Thoracic aorta (tissue), 2 donors: ENCODE measurements at places on chromosomes 12 and 14.

GRCh38 chr12:80156306-80156705, 57.0 kb downstream of the OTOGL start:
- H3K27ac ChIP-seq, result no peak overlapping the region
- DNase-seq, result no peak
- H3K27me3 ChIP-seq, result no peaks in the 10 kb centered on the region
- H3K4me1 ChIP-seq, result no peaks in the 10 kb centered on the region
- H3K4me3 ChIP-seq, result no peak overlapping the region
- H3K36me3 ChIP-seq, result no peaks in the 10 kb centered on the region

- peaks cover 27% of the 10 kb centered on the region for H3K4me1 ChIP-seq
- peak overlapping the region; percentile 62 for H3K4me3 ChIP-seq
- H3K27me3 ChIP-seq, result no peaks in the 10 kb centered on the region
- peak overlapping the region; percentile 57 for H3K27ac ChIP-seq
- peak; percentile 53 for DNase-seq
Observed at GRCh38 chr12:20212658-20213555, 155.4 kb upstream of the PDE3A start.

GRCh38 chr14:53004976-53005375, 54.1 kb upstream of the FERMT2 start:
- H3K27me3 ChIP-seq, result no peaks in the 10 kb centered on the region
- H3K4me3 ChIP-seq, result no peak overlapping the region
- H3K36me3 ChIP-seq, result no peaks in the 10 kb centered on the region
- H3K4me1 ChIP-seq, result peaks cover 8% of the 10 kb centered on the region

- no peak overlapping the region for H3K4me3 ChIP-seq
- no peaks in the 10 kb centered on the region for H3K36me3 ChIP-seq
- DNase-seq, result no peak
Observed at GRCh38 chr14:35261774-35262173, 30.4 kb upstream of the PSMA6 start.

DNA sequence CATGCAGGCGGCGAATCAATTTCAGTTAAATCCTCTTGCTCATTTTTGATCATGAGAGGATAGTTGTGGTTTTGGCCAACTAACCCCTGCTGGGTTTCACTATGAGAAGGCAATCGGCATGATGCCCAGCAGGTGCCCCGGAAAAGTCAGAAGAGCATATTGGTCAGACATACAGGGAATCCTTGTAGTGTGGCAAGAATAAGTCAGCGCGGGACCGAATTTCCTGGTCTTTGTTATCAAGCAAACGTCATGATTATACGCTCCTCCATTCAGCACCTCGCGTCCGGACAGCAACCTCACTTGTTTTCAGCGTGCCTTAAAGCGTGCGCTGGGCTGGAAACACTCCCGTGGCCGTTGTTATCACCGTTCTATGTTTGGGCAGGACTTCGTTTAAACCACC, 1.8 kb downstream of the TBC1D30 start:
- H3K27ac ChIP-seq, result no peak overlapping the region
- no peak for DNase-seq
- H3K4me3 ChIP-seq, result peak overlapping the region; percentile 32
- no peaks in the 10 kb centered on the region for H3K36me3 ChIP-seq
- peaks cover 9% of the 10 kb centered on the region for H3K27me3 ChIP-seq
- peaks cover 24% of the 10 kb centered on the region for H3K4me1 ChIP-seq

GRCh38 chr14:52987514-52987913, 36.7 kb upstream of the FERMT2 start:
- no peak overlapping the region for H3K27ac ChIP-seq
- no peaks in the 10 kb centered on the region for H3K4me1 ChIP-seq
- no peak for DNase-seq
- H3K36me3 ChIP-seq, result no peaks in the 10 kb centered on the region
- no peaks in the 10 kb centered on the region for H3K27me3 ChIP-seq

DNA sequence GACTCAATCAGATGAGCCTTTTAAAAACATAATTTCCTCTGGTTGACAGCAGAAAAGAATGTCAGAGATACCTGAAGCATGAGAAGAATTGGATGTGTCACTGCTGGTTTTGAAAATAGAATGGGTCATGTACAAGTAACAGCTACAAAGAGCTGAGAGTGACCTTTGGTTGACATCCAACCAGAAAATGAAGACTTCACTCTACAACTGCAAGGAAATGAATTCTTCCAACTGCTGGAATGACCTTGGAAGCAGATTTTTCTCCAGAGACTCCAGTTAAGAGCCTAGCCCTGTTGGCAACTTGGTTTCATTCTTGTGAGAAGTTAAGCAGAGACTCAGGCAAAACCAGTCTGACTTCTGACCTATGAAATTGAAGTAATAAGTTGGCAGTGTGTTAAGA, 505.9 kb downstream of the SLC16A7 start:
- no peak overlapping the region for H3K4me3 ChIP-seq
- no peak overlapping the region for H3K27ac ChIP-seq
- DNase-seq, result no peak
- H3K4me1 ChIP-seq, result no peaks in the 10 kb centered on the region
- H3K36me3 ChIP-seq, result no peaks in the 10 kb centered on the region
- H3K27me3 ChIP-seq, result no peaks in the 10 kb centered on the region

DNA sequence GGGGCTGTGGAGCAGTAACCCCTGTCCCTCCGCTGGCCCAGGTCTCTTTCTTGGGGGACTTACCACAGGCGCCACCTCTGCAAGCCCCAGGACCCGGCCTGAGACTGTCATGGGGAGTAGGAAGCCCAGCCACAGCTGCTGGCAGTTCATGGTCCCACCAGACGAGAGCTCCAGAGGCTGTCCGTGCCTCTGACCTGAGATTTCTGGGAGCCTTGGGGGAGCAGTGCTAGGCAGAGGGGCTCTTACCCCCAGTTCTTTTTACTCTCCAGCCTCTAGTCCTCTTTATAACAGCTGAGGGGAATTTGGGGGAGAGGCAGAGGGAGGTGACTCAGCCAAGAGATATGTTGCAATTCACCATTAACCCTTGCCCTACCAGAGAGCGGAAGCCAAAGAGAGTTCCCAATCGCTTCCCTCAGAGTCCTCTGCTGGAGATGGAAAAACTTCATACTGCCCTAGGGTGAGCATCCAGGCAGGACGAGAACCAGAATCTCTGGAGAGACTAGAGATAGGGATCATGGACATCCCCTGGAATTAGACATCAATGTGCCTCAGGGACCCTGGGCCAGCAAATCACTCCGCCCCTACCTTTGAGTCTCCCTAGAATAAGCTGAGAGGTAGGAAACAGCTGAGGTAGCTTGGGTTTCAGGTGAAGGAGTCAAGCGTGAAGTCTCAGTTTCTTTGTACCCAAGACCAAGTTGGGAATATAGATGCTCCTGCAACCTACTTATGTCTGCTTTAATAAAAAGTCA, at the start of gene MMP19:
Gene MMP19, minus strand, starts transcription at position 256 of the 749 bp plus-strand sequence. Its CDS starts 106 bp downstream, at position 150.
- peak within 1 kb of the TSS; percentile 67 for H3K4me3 ChIP-seq
- no peaks in the 10 kb centered on the region for H3K27me3 ChIP-seq
- peaks cover 15% of the 10 kb centered on the region for H3K4me1 ChIP-seq
- H3K36me3 ChIP-seq, result no peaks in the 10 kb centered on the region

GRCh38 chr14:49418789-49419188, 167.4 kb downstream of the RPS29 start:
- no peaks in the 10 kb centered on the region for H3K4me1 ChIP-seq
- no peak for DNase-seq
- no peak overlapping the region for H3K4me3 ChIP-seq
- no peaks in the 10 kb centered on the region for H3K27me3 ChIP-seq
- no peak overlapping the region for H3K27ac ChIP-seq

- no peaks in the 10 kb centered on the region for H3K4me1 ChIP-seq
- no peak overlapping the region for H3K27ac ChIP-seq
- no peak overlapping the region for H3K4me3 ChIP-seq
- H3K36me3 ChIP-seq, result no peaks in the 10 kb centered on the region
- H3K27me3 ChIP-seq, result no peaks in the 10 kb centered on the region
Observed at GRCh38 chr14:29264865-29265264, 498.3 kb downstream of the FOXG1 start.

GRCh38 chr14:26209699-26210098, 388.1 kb downstream of the NOVA1 start:
- no peaks in the 10 kb centered on the region for H3K4me1 ChIP-seq
- H3K4me3 ChIP-seq, result no peak overlapping the region
- H3K27me3 ChIP-seq, result no peaks in the 10 kb centered on the region
- no peak overlapping the region for H3K27ac ChIP-seq
- no peaks in the 10 kb centered on the region for H3K36me3 ChIP-seq

DNA sequence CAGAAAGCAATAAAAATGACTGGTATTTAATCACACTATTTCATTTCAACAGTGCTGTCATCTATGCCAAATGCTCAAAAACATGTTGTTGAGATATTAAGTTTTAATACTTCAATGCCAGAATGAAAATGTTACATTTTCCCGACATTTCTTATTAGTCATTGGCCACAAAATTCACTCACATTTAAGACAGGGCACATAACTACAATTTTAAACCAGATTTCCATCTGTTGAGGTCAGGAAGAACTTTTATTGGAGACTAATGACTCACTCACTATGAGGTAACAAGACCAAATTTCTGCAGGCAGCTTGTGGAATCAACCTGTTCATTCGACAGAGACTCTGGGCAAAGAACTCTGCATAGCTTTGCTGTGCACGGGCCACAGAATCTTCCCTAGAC, 36.8 kb downstream of the PPTC7 start:
- no peak for DNase-seq
- H3K27ac ChIP-seq, result peak overlapping the region; percentile 43
- H3K27me3 ChIP-seq, result no peaks in the 10 kb centered on the region
- no peaks in the 10 kb centered on the region for H3K36me3 ChIP-seq

DNA sequence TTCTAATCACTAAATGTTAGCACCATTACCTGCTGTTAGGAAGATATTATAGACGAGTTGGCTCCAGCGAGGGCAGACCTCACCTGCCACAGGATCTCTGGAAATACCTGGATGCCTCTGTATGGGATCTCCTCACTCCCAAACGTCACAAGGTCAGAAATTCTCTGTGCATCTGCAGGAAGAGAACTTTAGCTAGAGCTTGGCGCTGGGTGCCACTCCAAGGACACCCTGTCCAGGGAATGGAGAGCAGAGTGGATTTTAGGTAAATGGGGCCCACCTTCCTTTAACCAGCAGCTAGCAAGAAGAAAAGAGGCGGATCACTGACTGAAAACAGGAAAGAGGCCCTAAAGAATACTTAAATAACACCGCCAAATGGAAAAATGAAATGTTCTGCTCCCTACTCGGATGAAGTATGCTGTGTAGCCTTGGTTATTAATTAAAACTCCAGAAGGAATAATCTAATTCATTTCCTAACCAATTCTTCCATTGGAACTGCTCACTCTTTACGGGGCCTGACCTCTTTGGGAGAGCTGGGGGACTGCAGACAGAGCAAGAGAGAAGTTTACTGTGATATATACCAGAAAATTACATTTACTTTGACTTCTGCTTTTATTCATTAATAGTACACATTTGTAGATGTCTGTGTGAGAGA, 4.2 kb upstream of the FOXG1 start:
- no peak overlapping the region for H3K4me3 ChIP-seq
- peaks cover 20% of the 10 kb centered on the region for H3K4me1 ChIP-seq
- H3K27me3 ChIP-seq, result peaks cover 25% of the 10 kb centered on the region
- no peak overlapping the region for H3K27ac ChIP-seq
- DNase-seq, result no peak

- DNase-seq, result no peak
- H3K27me3 ChIP-seq, result no peaks in the 10 kb centered on the region
- peaks cover 16% of the 10 kb centered on the region for H3K36me3 ChIP-seq
Observed at GRCh38 chr14:24377126-24377525, 9.1 kb downstream of the NFATC4 start.

DNA sequence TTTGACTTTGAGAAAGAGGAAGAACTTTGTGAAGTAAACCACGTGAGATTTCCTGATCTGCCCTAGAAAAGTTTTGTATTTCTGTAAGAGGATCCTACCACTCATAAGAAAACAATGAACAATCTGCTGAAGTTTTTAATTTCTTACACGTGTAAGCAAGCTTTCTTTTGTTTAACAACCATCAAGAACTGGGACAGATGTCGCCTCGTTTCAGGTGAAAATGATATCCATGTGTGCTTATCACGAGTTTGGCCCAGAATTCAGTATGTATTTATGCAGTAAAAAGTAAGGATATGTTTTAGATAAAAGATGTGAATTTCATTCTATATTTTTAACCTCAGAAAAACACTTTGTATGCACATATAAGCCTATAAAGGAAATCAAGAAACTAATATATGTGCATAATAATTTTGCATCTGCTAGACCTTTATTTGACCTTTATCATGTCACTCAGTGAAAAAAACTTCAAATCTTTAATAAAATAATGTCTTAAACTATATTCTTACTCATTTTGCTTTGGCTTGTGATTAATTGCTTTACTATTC, 56.9 kb upstream of the DHRS4 start:
- no peaks in the 10 kb centered on the region for H3K27me3 ChIP-seq
- no peaks in the 10 kb centered on the region for H3K4me1 ChIP-seq
- no peak overlapping the region for H3K27ac ChIP-seq
- no peak overlapping the region for H3K4me3 ChIP-seq
- H3K36me3 ChIP-seq, result no peaks in the 10 kb centered on the region

DNA sequence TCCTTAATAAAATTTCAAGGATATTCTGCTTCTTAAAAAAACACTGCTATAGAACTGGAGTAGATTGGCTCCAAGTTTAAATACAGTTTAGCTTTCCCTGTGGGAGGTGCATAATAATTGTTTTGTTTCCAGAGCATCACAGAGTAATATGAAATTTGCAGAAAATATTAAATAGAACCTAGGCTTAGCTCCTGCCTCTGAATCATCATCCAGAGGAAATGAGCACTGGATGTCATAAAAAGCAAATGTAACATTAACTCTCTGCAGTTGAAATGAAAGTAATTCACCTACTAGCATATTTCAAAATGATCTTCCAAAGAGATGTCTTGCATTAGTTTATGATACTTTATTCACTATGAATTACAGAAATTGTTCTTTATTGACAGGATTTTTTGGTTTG, 769.8 kb downstream of the C12orf50 start:
- no peaks in the 10 kb centered on the region for H3K27me3 ChIP-seq
- H3K4me1 ChIP-seq, result no peaks in the 10 kb centered on the region
- DNase-seq, result no peak
- no peaks in the 10 kb centered on the region for H3K36me3 ChIP-seq
- no peak overlapping the region for H3K4me3 ChIP-seq

DNA sequence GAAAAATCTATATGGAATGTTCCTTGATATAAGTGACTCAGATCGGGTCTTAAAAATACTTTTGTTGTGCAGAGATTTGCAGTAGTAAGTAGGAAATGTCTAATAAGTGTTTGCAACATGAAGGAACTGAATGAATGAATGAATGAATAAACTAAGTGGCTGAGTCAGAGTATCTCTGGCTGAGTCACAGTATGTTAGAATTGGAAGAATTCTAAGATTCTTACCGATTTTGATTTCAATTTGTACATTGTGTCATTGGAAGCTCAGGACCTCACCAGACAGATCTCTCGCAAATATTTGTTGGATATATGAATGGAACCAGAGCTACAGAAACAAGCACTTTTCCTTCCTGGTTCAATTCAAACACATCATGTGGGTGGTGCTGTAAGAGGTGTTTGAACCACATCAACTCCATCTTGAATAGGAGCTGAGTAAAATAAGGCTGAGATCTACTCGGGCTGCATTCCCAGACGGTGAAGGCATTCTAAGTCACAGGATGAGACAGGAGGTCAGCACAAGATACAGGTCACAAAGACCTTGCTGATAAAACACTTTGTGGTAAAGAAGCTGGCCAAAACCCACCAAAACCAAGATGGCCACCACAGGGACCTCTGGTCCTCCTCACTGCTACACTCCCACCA, 123.9 kb upstream of the FOXN3 start:
- no peaks in the 10 kb centered on the region for H3K27me3 ChIP-seq
- no peaks in the 10 kb centered on the region for H3K36me3 ChIP-seq
- no peak overlapping the region for H3K4me3 ChIP-seq
- DNase-seq, result no peak

GRCh38 chr12:55983232-55983842, 9.5 kb downstream of the RAB5B start:
- H3K27me3 ChIP-seq, result no peaks in the 10 kb centered on the region
- H3K4me3 ChIP-seq, result no peak overlapping the region
- DNase-seq, result no peak
- no peaks in the 10 kb centered on the region for H3K4me1 ChIP-seq
- H3K36me3 ChIP-seq, result peaks cover 37% of the 10 kb centered on the region
- H3K27ac ChIP-seq, result no peak overlapping the region
